ENCODE measurements at places on chromosomes 11 and 22.

DNA sequence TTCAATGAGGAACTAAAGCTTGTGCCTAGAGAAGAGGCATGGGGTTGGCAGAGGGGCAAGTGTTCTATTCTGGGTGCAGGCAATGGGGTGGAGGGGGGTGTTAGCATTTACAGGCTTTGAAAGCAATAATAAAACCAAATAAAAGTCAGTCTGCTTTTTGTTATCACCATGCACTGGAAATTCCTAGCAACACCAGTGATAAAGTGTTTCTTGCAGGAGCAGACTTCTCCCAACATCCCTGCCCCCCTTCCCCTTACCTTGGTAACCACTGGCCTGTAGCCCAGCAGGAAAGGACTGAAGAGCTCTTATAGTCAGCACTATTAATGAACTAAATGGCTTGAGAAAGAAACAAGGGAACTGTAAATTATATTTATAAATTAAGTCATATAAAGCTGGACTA lies 65.2 kb upstream of the SESN3 start:
- DNase-seq = no peak

GRCh38 chr11:35057926-35058668 lies 80.9 kb upstream of the CD44 start:
- no peak for DNase-seq

DNA sequence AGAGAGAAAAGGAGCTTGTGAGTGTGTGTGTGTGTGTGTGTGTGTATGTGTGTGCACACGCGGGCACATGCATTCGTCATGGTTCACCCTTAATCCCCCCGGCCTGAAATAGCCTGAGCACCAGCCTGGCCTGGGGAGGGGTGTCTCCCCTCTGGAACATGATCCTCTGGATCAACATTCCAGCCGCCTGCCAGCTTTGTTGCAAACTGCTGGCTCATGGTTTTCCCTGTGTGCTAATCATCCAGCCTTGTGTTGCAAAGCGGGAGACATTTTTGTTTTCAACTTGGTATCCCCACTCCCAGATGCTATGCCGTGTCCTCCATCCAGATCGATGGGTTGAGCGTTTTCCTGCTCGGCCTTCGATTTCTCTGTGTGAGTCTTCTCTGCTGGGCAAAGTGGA lies 94.3 kb downstream of the FEZ1 start:
- DNase-seq = peak; percentile 47

DNA sequence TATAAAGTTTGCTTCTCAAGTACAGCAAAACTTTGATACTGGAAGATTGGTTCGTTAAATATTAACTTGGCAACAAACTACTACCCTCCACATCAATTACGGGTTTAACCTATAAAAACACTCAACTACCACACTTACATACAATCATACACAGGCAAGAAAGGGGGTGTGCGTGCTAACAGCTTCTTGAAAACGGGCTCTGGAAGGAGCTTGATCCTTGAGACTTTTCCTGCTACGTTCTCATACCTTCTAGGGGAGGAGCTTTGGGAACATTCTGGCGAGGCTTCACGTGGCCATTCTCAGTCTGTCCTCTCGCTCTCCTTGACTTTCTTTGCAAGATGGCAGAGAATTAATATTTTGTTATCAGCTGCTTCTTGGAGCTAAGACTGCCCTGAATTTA lies 6.8 kb upstream of the ESAM start:
- DNase-seq = no peak

DNA sequence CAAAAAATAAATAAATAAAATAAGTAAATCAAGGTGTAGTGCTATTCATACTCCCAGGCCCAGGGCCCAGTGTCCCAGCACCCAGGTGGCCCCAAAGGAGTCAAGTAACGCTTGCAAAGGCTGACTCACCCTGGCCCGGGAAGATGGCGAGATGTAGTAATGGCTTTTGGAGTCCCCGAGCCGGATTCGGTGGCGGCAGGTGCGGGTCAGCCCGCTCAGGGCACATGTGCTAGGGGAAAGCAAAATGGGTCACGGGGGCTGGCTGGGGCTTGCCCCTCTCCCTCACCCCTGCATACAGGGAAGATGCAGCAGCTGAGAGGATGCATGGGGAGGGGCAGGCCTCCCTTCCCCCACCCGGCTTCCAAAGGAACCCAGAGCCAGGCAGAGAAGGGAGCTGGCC lies 11.0 kb upstream of the FADS3 start:
- no peak for DNase-seq

DNA sequence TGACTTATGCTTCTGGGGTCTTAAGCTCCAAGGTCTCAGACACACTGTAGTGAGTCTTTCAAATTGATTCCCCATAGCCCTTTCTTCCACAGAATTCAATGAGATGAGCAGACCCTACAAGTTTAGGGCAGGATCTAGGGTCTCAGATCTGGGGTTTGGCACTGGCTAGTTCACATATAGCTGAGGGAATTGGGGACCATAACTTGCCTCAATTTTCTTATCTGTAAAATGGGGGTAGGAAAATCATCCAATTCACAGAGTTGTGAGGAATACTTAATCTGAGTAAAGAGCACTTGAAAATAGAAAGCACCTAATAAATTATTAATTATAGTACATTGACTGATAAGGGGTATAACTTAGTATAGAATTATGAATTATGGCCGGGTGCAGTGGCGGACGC lies 5.9 kb upstream of the CCDC117 start:
- no peak for DNase-seq

- no peak for DNase-seq
Observed at GRCh38 chr22:21038405-21038804, 6.0 kb upstream of the SLC7A4 start.

GRCh38 chr11:60310407-60310998 lies 16.6 kb upstream of the MS4A6E start:
- no peak for DNase-seq

- DNase-seq = no peak
Observed at GRCh38 chr11:121656328-121657090, 203.7 kb upstream of the SORL1-AS1 start.

DNA sequence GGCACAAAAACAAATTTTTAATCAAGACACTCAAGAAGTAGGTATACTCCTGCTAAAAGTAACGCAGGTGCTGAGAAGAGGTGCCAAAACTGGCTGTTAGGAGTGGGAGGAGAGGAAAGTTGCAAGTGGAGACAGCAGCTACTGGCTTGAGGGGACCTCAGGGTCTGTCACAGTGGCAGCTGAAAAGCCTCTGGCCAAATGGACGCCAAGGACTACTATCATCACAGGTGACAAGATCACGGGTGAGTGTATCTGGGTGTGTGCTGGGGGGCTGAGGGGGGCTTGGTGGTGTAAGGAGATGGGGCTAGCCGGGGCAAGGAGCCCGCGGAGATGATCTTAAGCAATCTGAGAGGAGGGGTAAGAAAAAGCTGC lies 687 bp downstream of the ZNF202 start:
- no peak for DNase-seq

GRCh38 chr11:70146895-70147520 lies 56.1 kb upstream of the FADD start:
- DNase-seq = no peak

GRCh38 chr11:128565881-128566280 lies 21.5 kb downstream of the ETS1 start:
- no peak for DNase-seq

- DNase-seq = no peak
Observed at GRCh38 chr22:47718337-47718736, 955.9 kb downstream of the TBC1D22A start.

GRCh38 chr22:28992565-28993356 lies 68.9 kb downstream of the C22orf31 start:
- DNase-seq = no peak

DNA sequence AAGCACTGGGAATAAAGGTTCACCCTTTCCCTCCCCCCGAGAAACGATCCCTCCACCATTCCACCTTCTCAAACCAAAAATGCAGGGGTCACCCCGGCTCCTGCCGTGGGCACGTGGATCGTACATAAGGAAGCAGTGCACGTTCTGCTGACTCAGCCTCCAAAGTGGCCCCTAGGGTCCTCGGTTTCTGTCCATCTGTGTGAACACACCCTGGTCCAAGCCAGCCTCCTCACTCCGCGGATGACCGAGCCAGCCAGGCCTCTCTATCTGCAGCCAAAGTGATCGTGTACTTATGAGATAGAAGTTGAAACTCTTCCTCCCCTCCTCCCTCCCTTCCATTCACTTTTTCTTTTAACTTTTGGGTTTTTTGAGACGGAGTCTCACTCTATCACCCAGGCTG lies 16.2 kb downstream of the C11orf24 start:
- no peak for DNase-seq

- no peak for DNase-seq
Observed at GRCh38 chr11:134485316-134485715, 73.3 kb upstream of the B3GAT1 start.

GRCh38 chr11:61579676-61580270 lies 1.1 kb downstream of the SYT7 start:
- no peak for DNase-seq

DNA sequence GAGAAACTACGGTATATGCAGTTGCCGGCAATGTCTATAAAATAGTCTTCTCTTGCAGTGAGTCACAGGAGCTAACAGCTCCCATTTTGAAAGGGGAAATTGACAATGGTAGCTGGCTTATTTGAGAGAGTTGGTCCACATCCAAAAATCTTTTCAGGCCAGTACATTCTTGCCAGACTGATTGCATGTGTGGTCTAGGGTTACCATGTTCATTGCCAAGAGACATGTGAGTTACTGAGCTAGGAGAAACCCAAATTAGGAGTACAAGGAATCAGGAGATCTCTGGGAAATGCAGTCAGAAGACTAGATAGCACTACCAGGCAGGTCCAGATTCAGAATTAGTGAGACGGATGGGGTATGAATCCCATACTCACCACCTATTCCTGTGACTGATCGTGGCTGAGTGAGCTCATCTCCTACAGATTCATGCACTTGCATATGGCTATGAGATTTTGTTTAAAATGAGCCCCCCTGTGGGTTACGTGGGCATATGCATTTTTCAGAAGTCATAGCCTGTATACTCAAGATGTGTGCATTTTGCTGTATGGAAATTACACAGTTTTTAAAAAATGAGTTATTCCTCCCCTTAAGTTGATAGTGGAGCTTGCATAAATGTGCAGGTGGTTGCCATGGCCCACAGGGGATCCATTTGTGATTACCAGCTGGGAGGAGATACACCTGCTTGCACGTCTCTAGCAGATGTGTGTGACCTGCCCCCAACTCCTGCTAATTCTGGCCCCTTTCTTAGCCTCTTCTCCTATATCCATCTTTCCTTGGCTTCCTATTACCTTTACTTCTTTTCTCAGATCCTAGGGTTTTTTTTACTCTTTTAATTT lies 102.7 kb downstream of the COMMD9 start:
- no peak for DNase-seq

- no peak for DNase-seq
Observed at GRCh38 chr11:10441091-10441490, 14.0 kb upstream of the AMPD3 start.

- DNase-seq = no peak
Observed at GRCh38 chr11:45362636-45363035, 76.5 kb upstream of the SYT13 start.
